Right ventricle myocardium superior (tissue), 1 donor: ENCODE measurements at places on chromosomes 11 and 22. TPM values are rescaled to one million over a fixed set of nuclear protein-coding genes. Genes with fewer than 3 reads are reported as not detected.

Gene PHLDB1
- 102 TPM for total RNA-seq

Gene KRTAP5-2
- total RNA-seq: not detected

Gene LARGE2
- total RNA-seq: not detected

Gene CRYBA4
- not detected for total RNA-seq

Gene APOC3
- 0.46 TPM for total RNA-seq

Gene OR8G5
- not detected for total RNA-seq

Gene PHOX2A
- not detected for total RNA-seq

Gene MAPK12
- total RNA-seq: 13.2 TPM
